Activated T-cell treated with anti-CD3 and anti-CD28 coated beads, Interleukin-2, amount 50 U/mL, for 1 hour (primary cell): ENCODE measurements at places on chromosomes 1 and 21.

GRCh38 chr1:193543259-193543658 is 356.8 kb upstream of the B3GALT2 start:
- DNase-seq, result no peak

- DNase-seq, result peak; percentile 62
Measured at GRCh38 chr1:165827268-165828102, at the start of gene UCK2. Gene UCK2 (plus strand): TSS chr1:165827614. CDS start chr1:165827834, 220 bp downstream.

- DNase-seq, result no peak
Measured at GRCh38 chr1:88022516-88022915, 661.6 kb upstream of the PKN2 start.

DNA sequence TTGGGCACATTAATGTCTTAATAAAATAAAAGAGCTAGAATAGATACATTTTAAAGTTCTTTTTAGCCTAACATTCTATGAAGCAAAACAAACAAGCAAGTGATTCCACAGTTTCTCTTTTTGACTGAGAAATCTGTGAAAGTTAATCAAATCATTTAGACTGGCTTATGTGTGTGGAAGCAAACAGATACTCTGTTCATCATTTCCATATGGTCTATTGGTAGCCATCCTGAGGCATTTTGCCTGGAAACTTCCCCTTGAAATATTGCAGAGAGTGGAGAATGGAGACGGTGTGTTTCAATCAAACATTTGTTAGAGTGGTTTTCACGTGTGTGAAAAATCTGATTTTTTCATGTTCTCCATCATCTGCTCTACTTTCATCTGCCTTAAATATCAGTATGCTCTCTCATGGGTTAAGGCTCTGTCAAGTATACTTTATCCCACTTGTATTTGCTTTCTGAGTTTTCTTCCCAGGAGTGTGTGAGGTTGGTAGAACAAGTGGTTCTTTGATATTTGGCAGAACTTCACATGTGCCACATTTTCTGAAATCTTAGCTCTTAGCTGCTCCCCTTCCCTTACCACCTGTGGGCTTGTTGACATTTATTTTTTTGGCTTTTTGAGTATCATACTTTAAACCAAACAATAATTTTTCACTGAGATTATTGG is 139.1 kb upstream of the PTGFR start:
- no peak for DNase-seq

DNA sequence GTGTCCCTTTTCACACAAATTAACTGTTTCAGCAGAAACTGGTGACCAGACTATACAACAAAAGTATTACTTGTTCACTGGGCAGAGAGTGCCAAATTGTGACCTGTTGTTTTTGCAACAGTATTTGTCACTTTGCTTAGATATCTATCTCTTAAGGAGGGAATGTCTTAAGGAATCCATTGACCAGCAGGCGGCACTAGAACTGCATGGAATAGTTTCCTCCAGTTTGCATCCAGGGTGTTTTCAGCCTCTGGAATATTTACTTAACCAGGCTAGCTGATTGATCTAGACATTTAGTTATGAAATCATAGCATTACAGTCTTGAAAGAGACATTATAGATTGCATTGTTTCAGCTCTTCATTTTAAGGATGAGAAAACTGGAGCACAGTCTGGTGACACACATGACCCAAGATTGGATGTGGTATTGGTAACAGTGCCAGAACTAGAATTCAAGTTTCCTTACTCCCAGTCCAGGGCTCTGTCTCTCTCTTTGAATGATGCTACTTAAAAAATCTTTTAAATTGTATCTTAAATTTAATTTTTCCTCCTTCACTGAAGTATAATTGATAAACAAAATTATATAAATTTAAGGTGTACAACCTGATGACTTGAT is 16.9 kb downstream of the RPTN start:
- DNase-seq, result no peak

GRCh38 chr1:205495237-205495823 is 9.1 kb upstream of the CDK18 start:
- no peak for DNase-seq

- no peak for DNase-seq
Measured at GRCh38 chr1:178487070-178487615, 9.6 kb downstream of the CLEC20A start.

- no peak for DNase-seq
Measured at GRCh38 chr1:240417317-240417716, 194.6 kb downstream of the GREM2 start.

DNA sequence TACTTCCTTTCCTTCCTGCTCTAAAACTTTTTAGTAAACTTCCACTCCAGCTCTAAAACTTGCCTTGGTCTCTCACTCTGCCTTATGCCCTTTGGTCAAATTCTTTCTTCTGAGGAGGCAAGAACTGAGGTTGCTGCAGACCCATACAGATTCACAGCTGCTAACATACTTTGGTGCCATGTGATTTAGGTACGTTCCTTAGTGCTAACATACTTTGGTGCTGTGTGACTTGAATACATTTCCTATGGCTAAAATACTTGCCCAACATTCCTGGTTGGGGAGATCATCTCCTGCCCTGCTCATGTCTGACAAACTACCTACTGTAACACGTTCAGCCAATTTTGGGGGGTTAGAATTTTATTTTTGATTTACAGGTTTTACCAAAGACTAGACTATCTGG is 6.8 kb upstream of the ZBTB40 start:
- DNase-seq, result no peak

GRCh38 chr1:56965916-56966697 is at the start of gene C8B:
Gene C8B (minus strand): TSS chr1:56966015. CDS start chr1:56965948, 67 bp downstream.
- DNase-seq, result no peak

DNA sequence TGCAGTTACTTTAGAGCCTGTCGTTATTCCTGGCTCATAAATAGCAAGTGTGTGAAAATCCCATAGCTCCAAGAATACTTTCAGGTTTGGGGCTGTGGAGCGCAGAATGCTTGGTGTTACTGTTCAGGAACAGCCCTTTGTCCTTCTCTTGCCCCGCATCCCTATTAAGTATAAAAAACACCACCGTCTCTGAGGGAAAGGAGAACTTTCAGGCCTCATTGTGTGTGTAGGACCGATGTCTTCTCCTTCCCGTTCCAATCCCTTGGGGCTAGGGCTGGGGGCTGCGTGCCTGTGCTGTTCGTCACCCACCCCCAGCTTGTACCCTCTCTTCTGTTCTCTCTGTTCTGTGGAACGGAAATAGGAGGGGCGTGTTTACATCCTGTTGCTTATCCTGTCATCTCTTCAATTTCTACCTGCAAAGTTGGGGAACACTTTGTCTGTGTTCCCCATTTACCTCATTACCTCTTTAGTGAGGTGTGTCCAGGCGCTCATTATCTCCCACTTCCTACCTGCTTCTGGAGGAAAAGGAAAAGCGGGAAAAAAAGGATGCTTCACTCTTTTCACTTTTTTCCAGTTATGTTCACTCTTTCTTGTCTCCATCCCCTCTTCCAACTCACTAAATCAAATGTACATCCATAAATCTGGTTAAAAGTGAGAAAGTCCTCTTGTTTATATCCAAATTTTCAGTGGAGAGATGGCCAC is 788 bp upstream of the TXNIP start:
- peak; percentile 61 for DNase-seq

- DNase-seq, result peak; percentile 27
Measured at GRCh38 chr1:35640380-35641232, 720 bp downstream of the PSMB2 start.

GRCh38 chr21:34606051-34606450 is 8.9 kb downstream of the RCAN1 start:
- no peak for DNase-seq

- DNase-seq, result no peak
Measured at GRCh38 chr1:15883326-15883725, 35.8 kb downstream of the SPEN start.

DNA sequence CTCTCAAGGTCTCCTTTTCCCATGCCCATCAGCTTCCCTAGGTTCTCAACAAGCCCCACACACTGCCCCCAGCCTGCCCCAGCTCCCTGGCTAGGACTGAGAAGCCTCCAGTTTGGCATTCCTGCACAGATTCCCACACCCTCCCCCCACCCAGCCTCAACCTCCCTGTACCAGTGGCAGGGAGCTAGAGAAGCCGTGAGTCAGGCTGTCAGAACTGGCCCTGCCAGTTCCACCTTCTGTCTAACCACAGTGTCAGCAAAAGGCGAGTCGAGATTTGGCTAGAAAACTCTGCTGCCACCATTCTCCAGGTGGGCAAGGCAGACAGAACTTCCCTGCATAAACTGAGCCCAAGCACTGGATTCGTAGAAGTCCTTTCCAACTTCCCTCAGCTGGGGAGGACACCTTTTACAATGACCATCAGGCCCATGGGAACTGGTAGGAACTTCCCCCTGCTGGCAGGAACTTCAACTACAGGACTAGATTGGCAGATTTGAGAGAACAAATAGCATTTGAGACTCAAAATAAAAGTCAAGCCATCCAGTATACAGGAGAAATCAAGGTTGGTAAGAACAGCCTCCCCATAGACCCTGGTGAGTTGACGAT is 31.0 kb downstream of the TNNT2 start:
- DNase-seq, result no peak

- no peak for DNase-seq
Measured at GRCh38 chr1:56473582-56474270, 105.6 kb downstream of the PLPP3 start.

DNA sequence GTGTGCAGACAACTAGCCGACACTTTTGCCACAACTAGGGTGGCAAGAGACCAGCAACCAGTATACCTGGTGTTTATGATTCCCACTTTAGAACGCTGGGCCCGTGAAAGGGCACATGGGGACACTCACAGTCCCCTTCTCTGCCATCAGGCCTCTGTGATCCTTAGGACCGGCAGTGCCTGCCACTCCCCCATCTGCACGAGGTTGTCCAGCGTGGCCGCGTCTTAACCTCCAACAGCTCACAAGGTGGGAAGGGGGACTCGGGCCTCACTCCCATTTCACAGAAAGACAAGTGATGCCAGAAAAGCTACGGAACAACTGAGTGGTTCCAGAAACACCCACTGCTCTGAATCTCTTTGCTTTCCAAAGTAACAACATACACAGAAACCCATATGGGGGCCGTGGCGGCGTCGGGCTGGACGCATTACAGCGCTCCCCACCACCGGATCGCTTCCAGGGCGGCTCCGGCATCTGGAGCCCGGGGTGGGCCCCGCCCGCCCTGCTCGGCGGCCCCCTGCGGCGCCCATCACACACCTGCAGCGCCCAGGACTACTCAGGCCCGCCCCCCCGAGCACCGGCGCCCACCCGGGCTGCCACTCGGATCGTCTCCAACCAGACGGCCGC is 1.0 kb downstream of the ZNF496 start:
- no peak for DNase-seq

DNA sequence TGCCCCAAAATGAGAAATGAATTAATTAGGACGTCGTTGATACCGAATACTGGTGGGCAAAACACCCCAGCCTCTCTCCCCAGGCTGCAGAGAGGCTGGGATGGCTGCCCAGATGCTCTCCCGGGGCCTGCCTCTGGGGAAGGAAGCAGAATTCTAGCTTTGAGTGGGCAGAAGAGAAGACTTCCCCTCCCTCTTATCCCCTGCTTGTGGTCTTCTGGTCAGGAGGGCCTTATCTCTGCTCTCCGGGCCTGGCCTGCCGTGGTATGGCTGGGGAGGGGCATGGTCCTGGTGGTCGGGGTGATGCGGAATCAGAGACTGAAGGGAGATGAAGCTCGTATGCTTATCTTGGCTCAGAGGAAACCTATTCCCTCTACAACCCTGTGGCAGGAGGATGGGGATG is 9.8 kb upstream of the CSF3R start:
- no peak for DNase-seq

DNA sequence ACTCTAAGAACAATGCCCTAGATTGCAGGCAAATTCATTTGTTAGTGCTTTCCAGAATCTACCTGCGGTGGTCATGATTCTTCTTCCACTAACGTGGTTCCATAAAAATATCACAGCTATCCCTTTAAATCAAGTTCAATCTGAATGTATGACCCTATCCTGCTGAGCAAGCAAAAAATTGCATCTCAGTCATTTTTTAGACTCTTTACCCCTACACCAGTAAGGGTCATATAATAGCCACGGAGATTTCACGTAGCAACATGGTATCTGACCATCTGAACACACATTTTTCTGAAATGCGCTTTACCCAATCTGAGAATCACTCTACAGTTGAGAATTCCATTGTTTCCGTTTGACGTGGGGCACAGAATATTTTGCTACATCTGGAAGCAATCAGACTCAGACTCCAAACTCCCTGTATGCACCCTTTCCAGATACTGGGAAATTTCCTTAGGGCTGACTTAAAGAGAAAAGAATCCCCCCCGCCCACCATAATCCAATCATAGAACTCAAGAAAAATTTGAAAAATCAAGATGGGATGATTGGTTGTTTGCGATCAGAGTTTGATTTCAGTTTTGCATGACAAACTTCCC is 699.2 kb upstream of the ZP4 start:
- DNase-seq, result no peak

DNA sequence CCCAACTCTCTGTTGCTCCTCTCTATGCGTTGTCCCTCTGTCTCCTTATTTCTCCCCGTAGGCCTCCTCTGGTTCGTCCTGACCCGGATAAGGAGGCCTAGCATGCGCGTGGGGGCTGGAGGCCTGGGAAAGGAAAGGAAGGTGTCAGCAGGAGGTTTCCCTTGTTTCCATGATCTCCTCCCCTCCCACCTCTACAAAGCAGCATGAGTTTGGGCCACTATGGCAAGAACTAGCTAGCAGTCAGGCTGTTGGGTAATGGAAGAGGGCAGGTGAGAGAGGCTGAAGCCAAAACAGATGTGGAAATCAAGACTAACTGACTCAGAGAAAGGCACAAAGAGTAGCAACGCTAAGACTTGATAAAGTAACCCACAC is 687 bp upstream of the SEMA6C start:
- no peak for DNase-seq

- DNase-seq, result no peak
Measured at GRCh38 chr1:198845271-198845670, 206.4 kb downstream of the PTPRC start.

DNA sequence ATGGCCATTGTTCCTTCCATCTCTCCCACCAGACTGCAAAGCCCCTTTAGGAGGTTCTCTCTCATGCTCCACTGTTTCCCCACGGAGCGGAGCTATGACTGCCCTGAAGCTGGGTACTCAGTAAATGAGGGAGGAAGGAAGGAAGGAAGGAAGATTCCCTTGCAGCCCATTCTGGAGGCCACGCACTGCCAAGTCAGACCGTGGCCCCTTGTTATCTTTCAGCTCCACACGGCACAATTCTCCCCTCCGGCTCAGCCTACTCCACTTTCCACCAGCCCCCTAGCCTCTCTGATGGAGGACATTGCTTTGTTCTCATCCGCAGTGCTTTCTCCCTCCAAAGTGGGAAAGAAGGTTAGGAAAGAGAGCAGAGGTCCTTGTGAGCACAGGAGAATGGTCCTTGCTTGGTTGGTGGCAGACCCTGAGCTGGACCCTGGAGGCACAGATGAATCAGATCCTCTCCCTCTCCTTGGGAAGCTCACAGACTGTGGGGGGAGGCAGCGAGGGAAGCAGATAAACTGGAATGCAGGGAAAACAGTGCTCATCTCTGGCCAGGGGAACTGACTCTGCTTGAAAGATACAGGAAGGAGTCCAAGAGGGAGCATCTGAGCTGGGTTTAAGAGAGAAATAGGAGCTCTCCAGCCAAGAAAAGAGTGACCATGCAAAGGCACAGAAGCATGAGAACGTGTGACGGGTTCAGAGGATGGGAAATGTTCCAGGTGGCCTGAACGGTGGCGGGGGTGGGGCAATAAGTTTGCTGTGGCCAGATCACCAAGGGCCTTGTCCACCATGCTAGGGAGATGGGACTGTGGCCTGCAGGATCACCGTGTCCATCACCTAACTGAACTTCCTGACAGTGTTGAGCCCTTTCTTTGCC is 52.6 kb downstream of the GLIS1 start:
- DNase-seq, result no peak
